Myocyte (in vitro differentiated cells): ENCODE measurements at places on chromosomes 3 and 15. TPM values are rescaled to one million over a fixed set of nuclear protein-coding genes. Genes with fewer than 3 reads are reported as not detected.

DNA sequence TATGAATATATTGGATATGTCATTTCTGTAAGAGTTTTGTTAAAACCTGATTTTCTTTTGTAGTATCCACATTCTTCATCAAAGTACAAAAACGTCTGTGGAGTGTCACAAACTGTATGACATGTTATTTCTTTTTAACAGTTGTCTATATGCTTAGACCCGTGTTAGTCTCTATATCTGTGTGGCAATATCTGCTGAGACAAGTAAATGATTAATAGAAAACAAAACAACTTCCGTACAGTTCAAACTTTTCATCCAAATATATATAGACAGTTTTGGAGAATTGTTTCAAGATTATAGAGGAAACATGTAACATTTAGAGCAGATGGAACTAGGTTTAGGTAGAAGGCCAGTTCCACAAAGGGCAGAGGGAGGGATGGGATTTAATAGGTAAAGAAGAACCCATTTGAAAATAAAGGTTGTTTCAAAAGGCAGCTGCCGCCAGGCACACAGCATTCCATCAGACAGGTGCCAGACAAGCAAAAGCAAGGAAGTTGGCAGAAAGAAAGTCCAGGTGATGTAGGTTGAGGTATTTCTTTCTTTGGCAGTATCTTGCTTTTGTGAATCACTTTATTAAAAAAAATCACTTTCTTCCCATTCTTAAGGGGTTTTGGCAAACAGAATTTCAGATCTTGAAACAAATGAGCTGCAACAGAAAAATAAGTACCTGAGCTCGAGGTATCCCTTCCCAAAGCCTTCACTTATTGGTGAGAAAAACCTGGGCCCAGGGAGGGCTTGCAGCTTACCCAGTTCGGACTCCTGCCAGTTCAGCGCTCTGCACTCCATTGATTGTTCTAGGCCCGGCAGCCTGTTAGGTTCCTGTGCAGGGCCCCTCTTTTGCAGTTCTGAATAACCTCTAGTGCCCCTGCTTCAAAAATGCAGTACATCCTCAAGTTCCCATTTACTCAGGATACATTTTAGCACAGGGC is 49.0 kb downstream of the LRRN1 start:
- no peak for DNase-seq

- peak; percentile 83 for DNase-seq
These were observed 53.4 kb downstream of the UMPS start for GRCh38 chr3:124783696-124784095.

DNA sequence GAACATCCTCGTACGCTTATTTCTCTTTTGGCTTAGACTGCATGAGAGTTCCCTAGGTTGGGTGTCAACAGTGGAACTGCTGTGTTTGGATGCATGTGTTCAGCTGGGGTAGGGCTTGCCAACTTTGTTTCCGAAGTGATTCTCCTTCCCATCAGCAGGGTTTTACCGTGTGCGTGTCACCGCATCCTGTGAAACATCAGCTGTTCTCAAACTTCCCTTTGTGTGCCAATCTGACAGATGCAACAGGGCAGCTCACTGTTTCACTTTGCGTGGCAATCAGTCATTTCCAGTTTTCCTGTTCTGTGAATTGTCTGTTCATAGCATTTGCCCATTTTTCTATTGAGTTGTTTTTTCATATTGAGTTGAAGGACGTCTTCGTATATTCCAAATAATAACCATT is 218.8 kb downstream of the VPS13C start:
- peak; percentile 66 for DNase-seq

GRCh38 chr15:65956899-65957298 is 87.6 kb downstream of the RAB11A start:
- no peak for DNase-seq

GPR149 gene
- total RNA-seq: not detected in 2 replicates

LRRK1 gene
- total RNA-seq: 0.13 and 0.21 TPM in 2 replicates

- DNase-seq: no peak
These were observed 276.0 kb downstream of the SOX2 start for GRCh38 chr3:181987736-181988135.

DNA sequence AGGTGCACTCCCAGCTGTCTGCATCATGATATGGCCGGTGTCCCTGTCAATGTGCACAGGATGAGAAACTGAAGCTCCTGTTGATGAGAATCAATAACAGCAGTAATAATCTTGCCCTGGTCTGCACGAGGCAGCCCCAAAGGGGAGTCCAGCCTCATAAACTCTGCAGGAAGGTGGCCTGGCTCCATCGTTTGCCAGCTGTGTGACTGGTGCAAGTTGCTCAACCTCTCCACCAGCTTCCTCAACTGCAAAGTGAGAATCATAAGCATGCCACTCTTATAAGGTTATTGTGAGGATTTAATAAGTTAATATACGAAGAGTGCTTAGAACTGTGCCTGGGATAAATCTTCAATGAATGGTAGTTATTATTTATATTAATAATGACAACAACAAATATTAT is 203.4 kb upstream of the HES1 start:
- DNase-seq: no peak

MORC1 gene
- not detected in 2 replicates for total RNA-seq

GRCh38 chr3:196966526-196967401 is 1.9 kb downstream of the PIGZ start:
- no peak for DNase-seq

BRK1 gene
- total RNA-seq: 71.3 and 114 TPM in 2 replicates

GRCh38 chr3:9214185-9214584 is 35.3 kb downstream of the SRGAP3 start:
- no peak for DNase-seq

DNA sequence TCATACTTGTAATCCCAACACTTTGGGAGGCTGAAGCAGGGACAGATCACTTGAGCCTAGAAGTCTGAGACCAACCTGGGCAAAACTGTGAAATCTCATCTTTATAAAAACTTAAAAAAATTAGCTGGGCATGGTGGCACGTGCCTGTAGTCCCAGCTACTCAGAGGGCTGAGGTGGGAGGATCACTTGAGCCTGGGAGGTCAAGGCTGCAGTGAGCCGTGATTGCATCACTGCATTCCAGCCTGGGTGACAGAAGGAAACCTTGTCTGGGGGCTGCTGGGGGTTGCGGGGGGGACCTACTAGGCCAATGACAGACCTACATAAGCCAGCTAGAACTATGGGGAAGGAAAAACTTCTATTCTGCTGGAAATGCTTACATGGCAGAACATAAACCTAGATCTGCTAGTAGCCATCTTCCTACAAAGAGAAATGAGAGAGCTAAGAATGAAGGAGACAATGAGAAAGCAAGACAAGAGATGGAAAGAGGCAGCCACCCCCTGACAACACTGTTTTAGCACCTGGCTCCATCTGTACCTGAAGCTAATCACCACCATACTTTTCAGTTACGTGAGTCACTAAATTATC is 23.9 kb downstream of the FOXP1 start:
- no peak for DNase-seq

DNA sequence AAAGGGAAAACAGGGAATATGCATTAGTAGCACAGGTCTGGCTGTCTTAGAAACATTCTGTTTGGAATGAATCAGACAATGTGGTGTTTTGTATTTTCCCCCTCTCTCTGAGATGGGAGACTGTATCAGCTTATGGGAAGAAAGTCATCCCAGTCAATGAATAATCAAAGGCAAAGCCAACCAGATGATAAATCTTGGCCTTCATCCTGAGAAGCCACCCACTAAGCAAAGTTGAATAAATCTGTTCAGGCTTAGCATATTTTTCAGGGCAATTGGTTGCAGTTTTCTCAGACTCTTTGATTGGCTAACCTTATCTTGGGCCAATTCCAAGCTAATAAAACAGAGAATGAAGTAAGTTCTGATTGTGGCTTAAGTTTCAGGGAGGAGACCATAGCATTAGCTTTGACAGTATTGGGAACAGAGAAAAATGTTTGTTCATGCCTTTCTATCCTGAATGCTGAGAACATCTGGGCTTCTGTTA is 63.6 kb upstream of the ARL8B start:
- DNase-seq: peak; percentile 55

NR1I2 gene
- 0.83 TPM in 1 of 2 replicates, not detected in the other for total RNA-seq

DNA sequence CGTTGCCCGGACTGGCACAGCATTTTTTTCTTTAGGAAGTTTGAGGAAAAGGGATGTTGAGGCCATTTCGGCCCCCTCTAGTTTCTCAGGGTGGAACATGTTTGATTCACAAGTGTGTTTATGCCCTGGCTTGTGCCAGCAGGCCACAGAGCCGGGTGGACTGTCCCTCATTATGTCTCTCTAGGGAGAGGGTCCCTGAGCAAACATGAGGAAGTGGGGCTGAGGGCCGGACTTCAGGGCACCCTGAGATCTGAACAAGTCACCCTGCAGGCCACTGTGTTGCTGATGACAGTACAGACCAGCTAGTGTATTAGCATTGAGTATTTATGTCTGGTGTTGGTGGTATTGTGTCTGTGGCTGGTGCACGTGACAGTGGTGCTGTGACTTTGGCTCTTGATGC is 34.9 kb downstream of the RNU5B-1 start:
- no peak for DNase-seq

POTEB2 gene
- not detected in 2 replicates for total RNA-seq

DNA sequence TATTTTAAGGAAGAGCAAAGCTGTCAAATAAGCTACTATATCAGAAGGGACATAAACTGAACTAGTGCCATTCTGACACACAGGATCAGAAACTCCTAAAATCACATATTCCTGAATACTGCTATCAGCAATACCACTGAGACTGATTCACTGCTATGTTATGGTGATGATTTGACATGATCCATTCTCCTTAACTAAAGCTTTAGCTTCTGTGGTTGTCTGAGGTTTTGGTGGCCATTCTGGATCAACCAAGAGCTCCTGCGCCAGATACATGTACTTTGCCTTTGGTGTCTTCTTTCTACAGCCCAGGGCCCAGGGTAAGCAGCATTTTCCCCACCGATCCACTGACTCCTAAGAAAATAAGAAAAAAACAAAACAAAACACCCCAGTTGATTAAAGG is 6.7 kb upstream of the GP5 start:
- peak; percentile 40 for DNase-seq

DNA sequence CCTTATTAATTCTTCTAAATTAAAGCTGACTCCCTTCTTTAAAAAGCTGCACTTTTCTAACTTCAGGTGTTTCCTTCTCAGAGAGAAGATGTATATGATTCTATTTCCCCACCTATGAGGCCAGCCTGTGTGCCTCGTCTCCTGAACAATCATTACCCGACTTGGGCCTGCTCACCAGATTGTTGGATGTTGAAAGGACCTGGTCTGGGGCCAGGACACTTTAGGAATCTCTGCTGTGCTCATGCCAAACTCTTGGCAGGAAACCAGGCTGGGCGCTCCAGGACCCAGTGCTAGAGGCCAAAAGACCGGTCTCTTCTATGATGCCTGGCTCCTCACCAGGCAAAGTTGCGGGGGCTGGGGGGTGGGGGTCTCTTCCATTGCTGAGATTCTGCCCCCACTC is 16.9 kb upstream of the LRRC31 start:
- peak; percentile 37 for DNase-seq

DNA sequence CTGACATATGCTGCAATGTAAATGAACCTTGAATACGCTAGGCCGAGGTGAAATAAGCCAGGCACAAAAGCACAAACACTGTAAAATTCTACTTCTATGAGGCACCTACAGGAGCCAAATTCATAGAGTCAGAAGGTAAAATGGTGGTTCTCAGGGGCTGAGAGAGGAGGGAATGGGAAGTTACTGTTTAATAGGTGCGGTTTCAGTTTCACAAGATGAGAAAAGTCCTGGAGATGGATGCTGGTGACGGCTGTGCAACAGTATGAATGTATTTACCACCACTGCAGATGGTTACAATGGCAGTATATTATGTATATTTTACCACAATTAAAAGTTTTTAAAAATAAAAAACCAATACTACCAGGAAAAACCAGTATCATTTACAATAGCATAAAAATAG is 4.0 kb downstream of the TNK2 start:
- no peak for DNase-seq

SH2D7 gene
- 0.16 and 0.31 TPM in 2 replicates for total RNA-seq

DNA sequence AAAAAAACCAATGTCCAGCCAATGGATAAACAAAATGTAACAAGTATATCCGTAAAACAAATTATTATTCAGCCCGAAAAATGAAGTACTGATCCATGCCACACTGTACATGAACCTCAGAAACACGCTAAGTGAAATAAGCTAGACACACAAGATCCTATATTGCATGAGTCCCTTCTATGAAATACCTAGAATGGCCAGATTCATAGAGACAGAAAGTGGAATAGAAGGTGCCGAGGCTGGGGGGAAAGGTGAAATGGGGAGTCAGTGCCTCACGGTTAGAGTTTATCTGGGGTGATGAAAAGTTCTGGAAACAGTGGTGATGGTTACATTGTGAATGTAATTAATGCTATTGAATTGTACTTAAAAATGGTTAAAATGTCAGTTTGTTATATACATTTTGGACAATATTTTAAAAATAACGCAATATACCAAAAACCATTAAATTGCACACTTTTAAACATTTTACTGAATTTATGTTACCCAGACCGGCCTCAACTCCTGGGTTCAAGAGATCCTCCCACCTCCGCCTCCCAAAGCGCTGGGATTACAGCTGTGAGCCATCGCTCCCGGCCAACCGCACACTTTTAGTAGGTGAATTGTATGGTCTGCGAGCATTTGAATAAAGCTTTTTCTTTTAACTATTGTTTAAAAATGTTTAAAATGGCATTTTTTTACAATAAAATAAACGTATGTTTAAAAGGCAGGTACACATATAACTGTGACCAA is 2.1 kb downstream of the RNF168 start:
- DNase-seq: peak; percentile 24

DNA sequence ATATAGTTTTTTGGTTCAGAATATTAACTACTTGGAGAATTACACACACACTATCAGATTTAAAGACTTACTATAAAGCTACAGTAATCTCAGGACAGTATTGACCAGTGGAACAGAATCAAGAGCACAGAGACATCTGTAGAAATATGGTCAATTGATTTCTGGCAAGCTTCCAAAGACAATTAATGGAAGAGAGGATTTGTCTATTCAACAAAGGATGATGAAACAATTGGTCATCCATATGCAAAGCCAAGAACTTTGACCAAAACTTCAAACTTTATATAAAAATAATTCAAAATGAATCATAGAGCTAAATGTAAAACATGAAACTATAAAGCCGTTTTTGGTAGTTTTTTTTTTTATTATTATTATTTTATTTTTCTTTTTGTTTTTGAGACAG is 29.8 kb upstream of the MB21D2 start:
- DNase-seq: no peak

DNA sequence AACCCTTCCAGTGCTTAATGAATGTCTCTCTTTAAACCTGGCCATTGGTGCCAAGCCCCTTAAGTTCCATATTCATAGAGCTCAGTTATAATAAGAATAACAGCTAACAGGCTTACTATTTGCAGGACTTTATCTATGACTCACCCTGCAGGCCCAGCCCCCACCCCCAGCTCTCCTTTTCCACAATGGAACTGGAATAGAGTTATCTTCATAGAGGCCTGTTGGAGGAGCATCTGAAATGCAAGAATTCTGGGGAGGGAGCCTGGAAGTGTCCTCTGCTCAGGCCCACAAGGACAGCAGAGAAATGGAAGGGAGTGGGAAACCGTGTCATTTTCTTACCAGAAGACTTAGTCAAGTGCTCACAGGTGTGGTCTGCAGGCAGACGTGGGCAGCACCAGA is 52.8 kb downstream of the SEMA5B start:
- DNase-seq: peak; percentile 77

- DNase-seq: no peak
These were observed 398.4 kb upstream of the CNTN3 start for GRCh38 chr3:75012791-75013331.
